ENCODE measurements at places on chromosomes 3 and 15. TPM values are rescaled to one million over a fixed set of nuclear protein-coding genes. Genes with fewer than 3 reads are reported as not detected.

DNA sequence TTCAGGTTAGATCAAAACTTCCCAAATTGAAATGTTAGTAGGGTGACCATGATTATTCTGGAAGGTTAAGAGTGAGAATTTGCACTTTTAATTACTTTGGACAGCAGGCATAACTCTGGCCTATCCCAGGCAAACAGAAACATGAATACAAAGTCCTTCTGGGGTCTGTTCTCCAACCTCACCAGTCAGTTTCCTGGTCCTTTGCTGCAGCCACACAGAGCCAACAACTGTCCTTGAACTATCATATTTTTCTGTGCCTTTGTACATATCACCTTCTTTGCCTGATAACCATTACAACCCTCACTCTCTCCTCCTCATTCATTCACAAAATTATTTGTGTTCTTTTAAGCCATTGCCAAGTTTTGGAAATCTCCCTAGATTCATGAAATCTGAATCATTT lies 126.0 kb upstream of the GBE1 start:
- no peak for DNase-seq

The REC114 gene
- not detected for total RNA-seq

The FAIM gene
- total RNA-seq, result 10.6 TPM

The XCR1 gene
- not detected for total RNA-seq

The IGSF11 gene
- not detected for total RNA-seq

Measured in HT1080 (cell line).